ENCODE measurements at places on chromosomes 16 and 17.

GRCh38 chr16:81519301-81520150 lies 74.9 kb downstream of the CMIP start:
- DNase-seq = no peak

DNA sequence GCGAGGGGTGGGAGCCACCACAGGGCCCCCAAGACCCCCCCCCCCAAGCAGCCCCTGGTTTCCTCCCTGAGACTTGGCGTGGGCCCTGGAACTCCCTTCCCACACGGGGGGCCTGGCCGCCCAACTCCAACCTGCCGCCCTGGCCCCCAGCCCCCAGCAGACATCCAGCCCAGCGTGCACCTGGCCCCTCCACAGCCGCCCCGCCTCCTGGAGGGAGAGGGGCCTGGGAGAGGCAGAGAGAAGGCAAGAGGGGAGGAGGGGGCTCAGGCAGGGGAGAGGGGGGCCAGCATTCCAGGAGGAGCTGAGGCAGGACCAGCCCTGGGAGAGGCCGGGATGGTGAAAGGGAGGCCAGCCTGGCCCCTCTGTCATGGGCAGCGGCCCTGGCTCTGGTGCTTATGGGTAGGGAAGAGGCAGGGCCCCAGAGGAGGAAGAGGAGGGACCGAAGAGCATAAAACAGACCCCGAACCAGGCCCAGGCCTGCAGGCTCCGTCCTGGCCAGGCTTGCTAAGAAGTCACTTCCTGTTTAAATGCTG lies 16.7 kb downstream of the IL34 start:
- DNase-seq = no peak

DNA sequence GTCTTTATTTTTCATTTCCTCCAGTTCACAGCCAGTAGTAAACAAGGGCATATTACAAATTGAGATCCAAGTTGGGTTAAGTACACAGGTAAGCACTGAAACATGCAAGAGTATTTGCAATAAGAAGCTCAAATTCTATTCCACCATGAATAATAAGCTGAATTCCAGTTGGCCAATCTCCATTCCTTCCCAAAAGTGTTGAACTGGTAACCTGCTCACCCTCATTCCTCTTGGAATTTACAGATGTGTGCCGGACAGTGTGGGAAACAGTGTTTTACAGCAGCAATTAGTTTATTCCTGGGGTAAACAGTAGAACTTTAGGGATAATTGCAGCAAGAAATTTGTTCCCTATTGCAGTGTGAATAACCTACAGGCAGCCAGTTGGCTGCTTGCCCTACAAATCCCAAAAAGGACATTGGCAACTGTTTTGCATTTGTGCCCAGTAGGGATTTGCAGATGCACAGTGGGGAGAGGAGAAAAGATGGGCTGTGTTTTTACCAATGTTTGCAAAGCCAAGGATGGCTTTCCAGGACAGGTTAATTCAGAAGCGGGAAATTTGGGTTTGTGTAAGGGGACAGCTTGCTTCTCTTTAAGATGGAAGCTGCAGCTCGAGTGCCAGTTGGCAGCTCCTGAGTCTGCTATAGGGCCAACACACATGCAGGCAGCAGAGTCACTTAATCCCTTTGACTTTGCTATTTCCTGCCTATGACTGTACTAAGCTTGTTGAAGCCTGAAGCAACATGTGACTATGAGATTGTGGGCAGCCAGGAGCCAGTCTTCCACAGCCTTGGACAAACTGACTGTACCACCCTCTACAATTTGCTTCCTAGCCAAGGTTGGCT lies 318.9 kb downstream of the MAP2K6 start:
- DNase-seq = no peak

GRCh38 chr16:55876854-55877253 lies 1.7 kb upstream of the CES5A start:
- no peak for DNase-seq

GRCh38 chr17:79160980-79161636 lies 86.5 kb downstream of the ENGASE start:
- DNase-seq = peak; percentile 68

GRCh38 chr16:13896543-13897182 lies 23.3 kb upstream of the ERCC4 start:
- DNase-seq = peak; percentile 22

- DNase-seq = no peak
Measured at GRCh38 chr16:50594308-50595260, 46.4 kb downstream of the NKD1 start.

DNA sequence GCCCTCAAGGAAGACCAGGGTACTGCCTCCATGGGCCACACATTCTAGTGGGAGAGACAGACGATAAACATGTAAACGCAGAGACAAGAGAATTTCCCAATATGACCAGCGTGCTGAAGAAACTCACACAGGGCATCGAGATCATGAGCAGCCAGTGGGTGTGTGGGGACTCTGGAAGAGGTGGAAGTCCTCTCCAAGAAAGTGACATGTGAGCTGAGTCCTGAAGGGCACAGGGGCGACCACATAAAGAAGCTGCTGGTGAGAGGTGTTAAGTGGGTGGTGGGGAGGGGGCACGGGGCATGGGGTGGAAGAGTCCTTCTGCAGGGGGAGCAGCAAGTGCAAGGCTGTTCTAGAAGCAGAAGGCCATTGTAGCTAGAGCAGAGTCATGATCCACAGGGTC lies 21.0 kb upstream of the RAP1GAP2 start:
- no peak for DNase-seq

DNA sequence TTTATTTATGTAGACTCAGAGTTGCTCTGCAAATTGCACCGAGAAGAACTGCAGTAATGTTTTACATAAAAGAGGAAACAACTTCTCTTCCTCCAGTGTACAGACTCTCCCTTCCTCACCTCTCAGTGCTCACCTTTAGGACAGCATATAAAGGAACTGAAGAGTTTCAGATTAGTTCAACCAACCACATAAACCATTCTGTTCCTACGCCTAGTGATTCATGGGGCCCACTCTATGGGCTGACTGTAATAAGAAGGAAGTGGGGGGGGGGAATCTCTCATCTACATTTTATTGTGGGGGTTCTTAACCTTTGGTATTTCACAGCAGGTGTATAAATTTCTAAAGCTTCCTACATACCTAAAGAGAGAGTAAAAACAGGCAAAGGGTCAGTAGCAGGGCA lies 18.3 kb downstream of the ZSWIM7 start:
- DNase-seq = peak; percentile 60

- peak; percentile 94 for DNase-seq
Measured at GRCh38 chr17:31858642-31859486, at the start of gene COPRS. Gene COPRS, minus strand, starts transcription at chr17:31859244. Its CDS starts 45 bp downstream, at chr17:31859199.

- DNase-seq = no peak
Measured at GRCh38 chr17:79921411-79922115, 82.3 kb upstream of the CBX4 start.

GRCh38 chr17:34859652-34860051 lies 101.6 kb downstream of the CCT6B start:
- no peak for DNase-seq

DNA sequence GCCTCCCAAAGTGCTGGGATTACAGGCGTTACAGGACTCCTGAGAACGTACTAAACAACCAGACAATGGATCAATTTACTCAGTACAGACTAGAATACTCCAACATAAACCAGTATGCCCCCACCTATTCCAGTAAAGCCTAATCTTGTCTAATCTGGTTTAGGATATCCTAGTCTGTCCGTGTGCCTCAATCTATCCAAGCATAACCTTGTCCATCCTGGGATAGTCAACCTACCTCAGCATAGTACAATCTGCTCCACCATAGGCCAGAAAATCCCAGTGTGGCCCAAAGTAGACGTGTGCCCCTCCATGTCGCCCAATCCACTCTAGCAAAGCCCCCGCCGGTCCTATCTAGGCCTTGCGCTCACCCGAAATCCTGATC lies 625 bp downstream of the DVL2 start:
- DNase-seq = no peak
